Endothelial cell of umbilical vein (primary cell): ENCODE measurements at places on chromosomes 2 and 18. TPM values are rescaled to one million over a fixed set of nuclear protein-coding genes. Genes with fewer than 3 reads are reported as not detected.

GRCh38 chr2:36441816-36442215 lies 86.2 kb downstream of the CRIM1 start:
- H3K4me3 ChIP-seq: no peak overlapping the region
- peaks cover 50% of the 10 kb centered on the region for H3K36me3 ChIP-seq
- peaks cover 94% of the 10 kb centered on the region for H3K4me1 ChIP-seq
- no peaks in the 10 kb centered on the region for H3K27me3 ChIP-seq
- peak; percentile 85 for DNase-seq

- peak overlapping the region; percentile 60 for H3K4me3 ChIP-seq
- H3K27ac ChIP-seq: peak overlapping the region; percentile 99
- no peaks in the 10 kb centered on the region for H3K27me3 ChIP-seq
- peaks cover 14% of the 10 kb centered on the region for H3K4me1 ChIP-seq
- no peaks in the 10 kb centered on the region for H3K36me3 ChIP-seq
Measured at GRCh38 chr18:63970809-63971205, 926 bp downstream of the SERPINB8 start.

DNA sequence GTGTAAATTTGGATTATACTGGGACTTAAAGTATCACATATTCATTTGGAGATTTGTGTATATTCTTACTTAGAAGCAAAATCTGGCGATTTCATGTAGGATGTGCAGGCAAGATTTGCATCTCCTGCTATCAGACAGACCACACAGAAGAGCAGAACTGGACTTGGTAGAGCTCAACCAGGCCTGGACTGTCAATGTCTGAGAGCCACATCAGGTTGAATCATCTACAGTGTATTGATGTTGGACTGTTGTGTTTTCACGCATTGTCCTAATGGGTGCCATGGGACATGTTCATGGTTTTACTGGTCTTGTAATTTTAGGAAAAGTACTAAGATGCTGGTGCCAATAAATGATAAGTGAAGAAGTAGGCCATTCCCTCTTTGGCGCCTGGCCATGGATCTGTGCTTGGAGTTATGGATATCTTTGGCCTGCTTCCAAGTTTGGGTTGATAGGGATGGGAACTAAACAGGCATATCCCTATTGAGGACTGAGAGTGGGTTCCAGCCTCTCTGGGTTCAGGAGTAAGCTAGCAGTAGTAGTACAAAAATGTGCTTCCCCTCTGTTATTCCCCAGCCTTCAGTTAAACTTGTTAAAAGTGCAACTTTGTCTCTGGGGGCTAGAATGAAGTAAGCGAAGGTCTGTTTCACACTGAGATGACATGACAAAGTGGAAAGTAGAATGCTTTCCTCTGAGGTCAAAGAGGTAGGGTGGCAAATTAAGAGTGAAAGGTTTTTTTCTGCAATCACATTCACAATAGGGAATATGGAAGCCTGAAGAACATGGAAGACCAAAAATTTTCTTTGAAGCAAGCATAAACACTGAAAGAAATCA lies 49.2 kb upstream of the NEMP2 start:
- H3K36me3 ChIP-seq: no peaks in the 10 kb centered on the region
- no peak for DNase-seq
- no peak overlapping the region for H3K27ac ChIP-seq
- H3K4me3 ChIP-seq: no peak overlapping the region

DNA sequence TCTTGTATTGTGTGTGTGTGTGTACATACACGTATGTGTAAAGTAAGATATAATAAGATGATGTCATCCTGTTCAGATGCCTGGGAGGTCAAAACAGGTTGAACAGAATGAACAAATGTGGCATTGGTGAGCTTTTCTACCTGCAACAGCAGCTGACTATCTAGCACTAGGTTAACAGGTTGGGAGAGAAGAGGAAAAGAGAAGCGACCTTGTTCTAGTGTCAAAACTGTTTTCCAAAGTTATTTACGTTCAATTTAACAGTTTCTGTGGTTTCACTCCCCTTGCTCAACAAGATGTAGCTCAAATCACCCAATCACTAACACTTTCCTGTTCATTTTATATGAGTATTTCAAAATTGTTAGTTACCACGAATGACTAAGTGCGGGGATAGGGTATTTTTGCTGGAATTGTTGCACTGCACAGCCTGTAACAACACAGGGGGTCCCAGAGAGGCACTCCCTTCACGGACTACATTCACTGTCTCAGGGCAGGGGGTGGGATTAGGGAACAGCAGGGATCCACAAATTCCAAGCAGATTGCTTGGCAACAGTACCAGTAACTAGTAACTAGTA lies 67.5 kb upstream of the DTNB start:
- H3K36me3 ChIP-seq: peaks cover 18% of the 10 kb centered on the region
- no peaks in the 10 kb centered on the region for H3K27me3 ChIP-seq
- no peak overlapping the region for H3K27ac ChIP-seq
- no peaks in the 10 kb centered on the region for H3K4me1 ChIP-seq
- no peak for DNase-seq

Gene CGREF1
- 4.0 and 5.8 TPM in 2 replicates for total RNA-seq

Gene TACR1
- not detected in 2 replicates for total RNA-seq

GRCh38 chr2:5590886-5591285 lies 101.3 kb upstream of the SOX11 start:
- no peaks in the 10 kb centered on the region for H3K27me3 ChIP-seq
- H3K36me3 ChIP-seq: no peaks in the 10 kb centered on the region
- no peak overlapping the region for H3K27ac ChIP-seq
- no peaks in the 10 kb centered on the region for H3K4me1 ChIP-seq

- no peak overlapping the region for H3K27ac ChIP-seq
- H3K4me1 ChIP-seq: no peaks in the 10 kb centered on the region
- no peak for DNase-seq
- H3K27me3 ChIP-seq: no peaks in the 10 kb centered on the region
- peaks cover 16% of the 10 kb centered on the region for H3K36me3 ChIP-seq
- H3K4me3 ChIP-seq: no peak overlapping the region
Measured at GRCh38 chr2:182920089-182920488, 53.7 kb upstream of the FRZB start.

Gene DCDC2C
- total RNA-seq: not detected in 2 replicates

- no peak for DNase-seq
- no peak overlapping the region for H3K27ac ChIP-seq
- no peak overlapping the region for H3K4me3 ChIP-seq
- no peaks in the 10 kb centered on the region for H3K27me3 ChIP-seq
- no peaks in the 10 kb centered on the region for H3K4me1 ChIP-seq
Measured at GRCh38 chr18:73668051-73668450, 479.6 kb downstream of the FBXO15 start.

Gene NETO1
- total RNA-seq: not detected in 2 replicates

Gene GTF2A1L
- not detected in 2 replicates for total RNA-seq

GRCh38 chr18:435940-436339 lies 64.6 kb downstream of the COLEC12 start:
- H3K27me3 ChIP-seq: no peaks in the 10 kb centered on the region
- DNase-seq: no peak
- peaks cover 14% of the 10 kb centered on the region for H3K4me1 ChIP-seq
- H3K4me3 ChIP-seq: no peak overlapping the region

Gene LBX2
- 3.8 and 4.3 TPM in 2 replicates for total RNA-seq
